ENCODE measurements at places on chromosomes 2 and 18. TPM values are rescaled to one million over a fixed set of nuclear protein-coding genes. Genes with fewer than 3 reads are reported as not detected.

DNA sequence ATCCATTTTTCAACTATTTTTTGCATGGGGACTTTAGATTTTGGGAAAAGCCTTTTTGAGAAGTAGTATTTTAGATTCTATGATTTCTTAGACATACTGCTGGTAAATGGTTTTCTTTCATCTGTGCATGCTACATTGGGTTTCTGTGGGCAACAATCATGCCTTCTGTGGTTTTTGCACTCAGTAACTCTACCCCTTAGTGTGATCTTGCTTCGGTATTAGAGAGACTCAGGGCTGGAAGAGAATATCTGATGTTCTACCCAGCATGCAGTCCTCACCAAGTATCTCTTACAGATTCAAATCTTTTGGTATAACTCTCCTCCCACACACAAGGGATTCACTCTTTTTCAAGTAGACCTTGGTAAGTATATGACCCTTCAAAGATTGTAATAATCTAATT lies 183.0 kb downstream of the PMAIP1 start:
- no peak for DNase-seq

DNA sequence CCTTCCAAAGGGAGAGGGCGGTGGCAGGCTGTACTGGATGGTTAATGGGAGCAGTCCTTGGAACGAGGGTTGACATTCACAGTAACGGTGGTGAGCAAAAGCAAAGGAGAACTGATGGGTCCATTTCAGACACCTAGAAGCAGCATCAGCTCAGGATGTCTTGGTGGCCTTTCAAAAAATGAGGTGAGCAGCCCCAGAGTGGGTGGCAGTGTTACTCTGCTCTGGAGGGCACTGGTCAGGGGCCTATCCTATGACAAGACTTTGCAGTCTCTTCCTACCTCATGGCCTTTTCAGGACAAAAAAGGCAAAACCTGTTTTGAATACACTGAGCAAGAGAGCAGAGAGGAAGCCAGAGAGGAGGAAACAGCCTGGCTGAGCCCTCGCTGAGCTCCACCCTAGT lies 23.5 kb downstream of the CAPN14 start:
- no peak for DNase-seq

GRCh38 chr2:242022550-242023290 lies 153.2 kb downstream of the RTP5 start:
- peak; percentile 37 for DNase-seq

DNA sequence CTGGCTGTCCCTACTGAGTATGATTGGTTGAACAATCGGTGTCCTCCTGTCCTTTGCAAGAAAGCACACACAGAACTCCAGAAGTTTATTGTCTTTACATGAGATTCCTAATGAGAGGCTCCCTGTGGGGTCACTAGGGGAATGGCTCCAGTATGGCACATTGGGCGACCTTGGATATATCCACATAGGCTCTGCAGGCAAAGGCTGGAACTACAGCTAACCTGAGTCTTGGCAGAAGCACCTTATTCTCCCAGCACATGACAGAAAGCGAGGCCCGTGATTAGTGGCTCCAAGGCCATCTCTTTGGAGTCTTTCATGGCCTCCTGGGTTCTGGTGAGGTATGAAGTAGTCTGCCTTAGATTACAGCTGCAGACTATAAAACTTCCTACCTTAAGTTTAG lies 49.0 kb downstream of the ZDBF2 start:
- no peak for DNase-seq

Gene SPDYA
- 2.0 TPM for total RNA-seq

GRCh38 chr18:74438091-74438490 lies 19.0 kb downstream of the DIPK1C start:
- DNase-seq: no peak

- no peak for DNase-seq
Observed at GRCh38 chr2:73285159-73285739, 971 bp upstream of the FBXO41 start.

DNA sequence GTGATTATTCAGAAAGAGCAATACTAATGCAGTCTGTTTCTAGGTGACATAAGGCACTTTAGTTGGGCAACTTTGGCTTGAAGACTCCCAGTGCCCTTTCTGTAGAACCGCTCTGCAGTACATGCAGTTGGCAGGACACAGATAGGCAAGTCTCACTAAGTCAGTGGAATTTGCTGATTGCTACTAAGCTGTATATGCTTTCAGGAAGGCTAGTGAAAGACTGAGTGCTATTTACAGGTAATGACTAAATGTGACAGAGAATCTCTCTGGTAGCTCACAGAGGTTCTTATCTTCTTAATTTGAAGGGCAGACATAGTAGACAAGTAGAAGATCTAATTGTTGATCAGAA lies 243.0 kb downstream of the WDPCP start:
- no peak for DNase-seq

Gene IL1F10
- total RNA-seq: not detected

GRCh38 chr18:60372596-60372995 lies at the start of gene MC4R:
Gene MC4R (minus strand): TSS chr18:60372775. CDS start chr18:60372349, 426 bp downstream.
- DNase-seq: no peak

- DNase-seq: no peak
Observed at GRCh38 chr2:197311421-197312033, 947 bp upstream of the ANKRD44 start.

GRCh38 chr2:42800981-42801380 lies 8.6 kb upstream of the HAAO start:
- no peak for DNase-seq

DNA sequence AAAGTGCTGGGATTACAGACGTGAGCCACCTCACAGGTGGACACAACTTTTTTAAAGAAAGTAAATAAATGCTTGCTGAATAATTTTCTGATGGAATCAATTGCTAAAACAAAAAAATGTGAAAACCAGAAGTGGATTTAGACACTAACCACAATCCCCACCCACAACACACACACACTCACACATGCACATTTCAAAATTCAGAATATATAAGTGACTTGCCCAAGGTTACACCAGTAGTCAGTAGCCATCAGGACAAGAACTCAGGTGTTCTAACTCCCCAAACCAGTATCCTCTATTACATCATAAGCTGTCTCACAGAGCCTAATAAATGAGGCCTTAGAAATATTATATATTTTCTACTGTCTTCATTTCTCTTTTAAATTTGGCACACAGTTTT lies 1923.6 kb upstream of the PIK3C3 start:
- no peak for DNase-seq
